ENCODE measurements at places on chromosomes 2 and 18.

GRCh38 chr18:21759836-21760235 is 19.2 kb downstream of the MIB1 start:
- no peak for DNase-seq

GRCh38 chr2:97740590-97741182 is 27.3 kb downstream of the ZAP70 start:
- no peak for DNase-seq

DNA sequence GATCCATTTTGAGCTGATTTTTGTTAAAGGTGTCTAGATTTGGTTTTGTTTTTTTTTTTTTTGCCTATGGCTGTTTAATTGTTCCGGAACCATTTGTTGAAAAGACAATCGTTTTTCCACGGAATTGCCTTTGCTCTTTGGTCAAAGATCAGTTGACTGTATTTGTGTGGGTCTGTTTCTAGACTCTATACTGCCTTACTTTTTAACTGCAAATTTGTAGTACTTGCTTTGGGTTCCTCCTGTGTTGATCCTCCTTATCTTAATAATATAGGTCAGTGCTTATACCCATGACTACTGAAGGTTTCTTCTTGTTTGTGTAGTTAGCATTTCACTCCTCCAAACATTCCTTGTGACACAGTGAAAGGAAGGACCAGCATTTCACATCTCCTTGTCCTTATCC is 30.4 kb downstream of the CERS6 start:
- DNase-seq, result no peak

- no peak for DNase-seq
Observed at GRCh38 chr2:65298089-65298488, 70.5 kb downstream of the ACTR2 start.

DNA sequence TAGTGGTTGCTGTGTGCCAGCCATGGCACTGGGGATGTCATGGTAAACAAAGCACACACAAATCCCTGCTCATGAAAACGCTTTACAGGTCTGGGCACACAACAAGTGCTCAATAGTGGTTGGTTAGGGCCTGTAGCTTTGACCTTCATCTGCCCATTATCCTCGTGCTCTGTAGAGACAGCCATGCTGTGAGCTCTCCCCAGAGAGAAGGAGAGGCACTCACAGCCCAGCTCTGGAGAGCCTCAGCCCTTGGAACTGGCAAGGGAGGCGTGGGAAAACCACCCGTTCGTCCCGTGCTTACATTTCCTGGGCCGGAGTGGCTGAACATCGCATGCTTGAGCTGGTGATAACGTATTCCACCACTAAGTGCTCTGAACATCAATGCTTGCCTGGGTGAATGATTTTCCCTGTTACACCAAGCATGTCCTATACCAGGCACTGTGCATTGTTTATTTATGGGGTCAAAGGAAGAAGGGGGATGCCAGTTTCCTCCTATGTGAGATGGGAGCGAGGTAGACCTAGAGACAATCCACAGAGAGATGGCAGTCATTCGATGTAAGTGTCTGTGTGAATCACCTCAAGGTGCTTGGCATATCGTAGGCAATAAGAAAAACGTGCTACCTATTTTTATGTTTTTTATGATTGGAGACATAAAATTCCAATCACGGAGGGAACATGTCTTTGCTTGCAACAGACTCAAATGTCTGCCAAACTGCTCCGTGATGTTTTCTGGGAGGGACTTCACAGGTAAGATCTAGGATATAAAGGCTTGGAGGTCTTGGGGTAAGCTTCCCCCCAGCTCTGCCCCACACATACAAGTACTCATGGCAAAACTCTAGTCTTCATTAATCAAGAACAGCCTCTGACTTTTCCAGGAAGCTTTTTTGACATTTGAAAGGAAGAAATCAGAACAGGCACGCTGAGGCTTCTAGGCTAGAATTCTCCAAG is 75.5 kb downstream of the DDX1 start:
- no peak for DNase-seq

- DNase-seq, result no peak
Observed at GRCh38 chr18:25686960-25687500, 335.1 kb upstream of the ZNF521 start.

- DNase-seq, result no peak
Observed at GRCh38 chr18:58653814-58654509, 17.3 kb upstream of the MALT1 start.

GRCh38 chr18:36284671-36285295 is 12.7 kb upstream of the FHOD3 start:
- no peak for DNase-seq

DNA sequence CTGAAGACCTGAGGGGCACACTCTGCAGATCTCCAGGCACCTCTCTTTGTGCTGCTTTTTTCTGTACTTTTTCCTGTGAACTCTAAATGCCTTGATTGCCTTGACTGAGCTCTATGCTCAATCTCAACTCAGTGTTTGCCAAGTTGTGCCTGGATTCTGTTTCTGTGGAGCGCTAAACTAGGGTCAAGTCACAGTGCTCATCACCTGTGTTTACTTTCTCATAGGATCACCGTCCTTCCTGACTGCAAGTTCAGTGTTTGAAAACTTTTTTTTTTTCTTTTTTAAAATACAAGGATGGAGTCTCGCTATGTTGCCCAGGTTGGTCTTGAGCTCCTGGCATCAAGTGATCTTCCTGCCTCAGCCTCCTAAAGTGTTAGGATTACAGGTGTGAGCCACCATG is 62.6 kb downstream of the AGPS start:
- no peak for DNase-seq

- no peak for DNase-seq
Observed at GRCh38 chr2:55751966-55752365, 58.3 kb upstream of the PNPT1 start.

DNA sequence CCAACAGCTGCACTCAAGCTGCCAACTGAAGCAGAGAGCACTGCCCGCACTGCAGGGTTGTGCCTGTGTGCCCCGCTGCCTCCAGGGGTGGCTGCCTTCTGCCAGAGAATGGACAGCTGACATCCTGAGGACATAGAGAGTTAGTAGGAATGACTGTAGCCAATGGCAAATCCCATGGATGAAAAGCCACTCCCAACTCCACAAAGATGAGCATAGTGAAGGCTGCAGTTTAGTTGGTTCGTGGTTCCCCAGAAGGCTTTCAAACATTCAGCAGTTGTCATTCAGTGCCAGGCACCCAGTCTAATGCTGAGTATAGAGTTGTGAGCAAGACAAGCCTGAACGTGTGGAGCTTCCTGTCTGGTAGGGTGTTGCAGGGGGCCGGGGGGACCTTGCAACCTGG is 30.3 kb downstream of the GYPC start:
- DNase-seq, result no peak

- DNase-seq, result no peak
Observed at GRCh38 chr2:237319086-237319820, 94.7 kb downstream of the COL6A3 start.

GRCh38 chr2:54945391-54946219 is 104.6 kb downstream of the RTN4 start:
- DNase-seq, result peak; percentile 71

GRCh38 chr2:231429901-231430300 is 34.4 kb downstream of the NCL start:
- no peak for DNase-seq

DNA sequence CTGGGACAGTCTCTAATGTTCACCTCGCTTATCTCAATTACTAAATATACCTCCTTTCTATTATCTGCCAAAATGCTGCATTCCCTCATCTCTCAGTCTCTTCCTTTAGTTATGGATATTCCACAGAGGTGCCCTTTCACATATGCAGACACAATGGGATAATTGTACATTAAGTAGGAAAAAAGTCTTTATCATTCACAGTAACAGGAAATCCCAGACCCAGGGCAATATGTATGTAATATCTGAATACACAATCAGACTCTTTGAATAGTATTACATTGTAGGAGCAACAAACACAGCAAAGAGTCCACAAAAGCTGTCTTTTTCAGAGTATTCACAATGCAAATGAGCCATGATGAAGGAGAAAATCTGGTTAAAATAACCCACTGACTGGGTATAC is 1399.0 kb upstream of the ZEB2 start:
- no peak for DNase-seq

DNA sequence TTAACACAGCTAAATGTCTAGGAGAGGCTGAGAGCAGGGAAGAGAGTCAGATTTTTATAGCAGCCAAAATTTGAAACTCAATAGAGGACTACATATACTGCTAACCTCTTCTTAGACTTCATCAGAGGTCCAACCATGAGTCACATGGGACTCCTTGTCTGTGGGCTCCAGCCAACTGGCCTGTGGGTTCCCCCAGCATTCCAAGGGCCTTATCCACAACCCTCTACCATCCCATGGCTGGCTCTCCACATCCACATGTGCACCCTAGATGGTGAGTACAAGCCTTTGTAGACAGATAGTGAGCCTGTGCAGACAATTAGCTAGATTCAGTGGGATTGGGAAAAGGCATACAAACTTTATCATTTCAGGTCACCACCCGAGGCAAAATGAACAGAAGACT is 901.9 kb upstream of the ZEB2 start:
- peak; percentile 2 for DNase-seq

DNA sequence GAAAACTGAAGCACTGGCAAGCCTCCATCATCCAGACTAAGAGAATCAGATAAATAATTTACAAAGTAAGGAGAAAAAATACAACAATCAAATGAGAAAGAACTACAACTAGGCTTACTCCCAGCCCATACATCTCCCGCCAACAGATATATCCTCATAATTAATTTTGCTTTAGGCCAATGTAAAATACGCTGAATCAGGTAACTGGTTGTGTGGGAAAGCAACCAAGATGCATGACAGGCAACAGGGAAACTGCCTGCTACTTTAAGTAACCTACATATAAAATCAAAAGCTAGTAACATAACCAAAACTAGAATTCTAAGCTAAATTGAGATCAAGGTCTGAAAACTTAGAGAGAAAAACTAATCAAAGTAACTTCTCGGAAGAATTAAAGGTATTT is 21.5 kb downstream of the PRPF40A start:
- DNase-seq, result no peak

- no peak for DNase-seq
Observed at GRCh38 chr2:232587512-232587911, 37.0 kb downstream of the EIF4E2 start.

GRCh38 chr2:3229221-3229620 is 148.4 kb downstream of the EIPR1 start:
- no peak for DNase-seq

DNA sequence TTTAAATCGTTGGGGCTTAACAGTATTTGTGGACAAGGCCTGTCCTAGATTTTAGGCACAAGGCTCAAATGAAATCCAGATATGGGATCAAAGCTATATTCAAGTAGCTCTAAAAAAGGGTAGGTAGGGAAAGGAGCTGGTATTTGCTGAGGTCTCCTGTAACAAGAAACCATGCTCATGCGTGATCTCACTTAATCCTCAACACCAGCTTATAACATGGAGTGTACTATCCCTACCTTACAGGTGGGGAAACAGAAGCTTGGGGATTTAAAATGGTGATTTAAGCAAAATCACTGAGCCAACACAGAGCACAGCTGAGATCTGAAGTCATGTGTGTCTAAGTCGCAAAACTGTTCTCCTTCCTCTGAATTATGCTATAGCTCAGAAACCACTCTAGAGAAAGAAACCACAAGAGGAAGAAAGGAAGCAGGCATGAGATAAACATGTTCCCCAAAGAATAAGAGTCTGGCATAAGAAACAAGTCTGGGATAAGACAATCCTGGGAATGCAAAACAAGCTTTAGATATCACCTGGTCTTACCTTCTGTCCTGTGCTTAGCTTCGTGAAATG is 43.1 kb downstream of the CYRIA start:
- no peak for DNase-seq

GRCh38 chr2:8907764-8908288 is 70.4 kb upstream of the KIDINS220 start:
- no peak for DNase-seq

DNA sequence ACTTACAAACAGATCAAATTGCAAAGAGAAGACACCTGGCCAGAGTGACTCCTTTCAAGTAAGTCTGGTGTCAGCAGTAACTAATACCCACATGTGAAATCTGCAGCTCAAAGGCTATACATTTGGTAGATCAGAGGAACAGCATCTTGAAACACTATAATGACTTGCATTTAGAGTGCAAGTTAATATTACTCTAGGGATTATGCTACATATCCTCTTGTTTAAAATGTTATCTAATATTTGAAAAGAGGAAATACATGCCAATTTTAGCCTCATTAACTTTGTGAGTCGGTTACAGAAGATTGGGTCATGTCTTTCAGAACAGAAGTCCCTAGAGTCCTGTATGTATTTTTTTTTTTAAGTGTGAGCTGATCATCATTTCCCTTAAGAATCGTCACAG is 15.2 kb downstream of the LANCL1 start:
- DNase-seq, result no peak

- no peak for DNase-seq
Observed at GRCh38 chr2:147688242-147688641, 156.6 kb upstream of the ACVR2A start.

DNA sequence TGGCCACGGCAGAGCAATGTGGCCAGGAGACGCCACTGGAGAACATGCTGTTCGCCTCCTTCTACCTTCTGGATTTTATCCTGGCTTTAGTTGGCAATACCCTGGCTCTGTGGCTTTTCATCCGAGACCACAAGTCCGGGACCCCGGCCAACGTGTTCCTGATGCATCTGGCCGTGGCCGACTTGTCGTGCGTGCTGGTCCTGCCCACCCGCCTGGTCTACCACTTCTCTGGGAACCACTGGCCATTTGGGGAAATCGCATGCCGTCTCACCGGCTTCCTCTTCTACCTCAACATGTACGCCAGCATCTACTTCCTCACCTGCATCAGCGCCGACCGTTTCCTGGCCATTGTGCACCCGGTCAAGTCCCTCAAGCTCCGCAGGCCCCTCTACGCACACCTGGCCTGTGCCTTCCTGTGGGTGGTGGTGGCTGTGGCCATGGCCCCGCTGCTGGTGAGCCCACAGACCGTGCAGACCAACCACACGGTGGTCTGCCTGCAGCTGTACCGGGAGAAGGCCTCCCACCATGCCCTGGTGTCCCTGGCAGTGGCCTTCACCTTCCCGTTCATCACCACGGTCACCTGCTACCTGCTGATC is 4.9 kb downstream of the GPR17 start:
- no peak for DNase-seq

GRCh38 chr18:45081566-45082181 is 401.0 kb downstream of the SETBP1 start:
- no peak for DNase-seq

GRCh38 chr2:231379266-231380215 is 16.0 kb upstream of the B3GNT7 start:
- DNase-seq, result no peak

DNA sequence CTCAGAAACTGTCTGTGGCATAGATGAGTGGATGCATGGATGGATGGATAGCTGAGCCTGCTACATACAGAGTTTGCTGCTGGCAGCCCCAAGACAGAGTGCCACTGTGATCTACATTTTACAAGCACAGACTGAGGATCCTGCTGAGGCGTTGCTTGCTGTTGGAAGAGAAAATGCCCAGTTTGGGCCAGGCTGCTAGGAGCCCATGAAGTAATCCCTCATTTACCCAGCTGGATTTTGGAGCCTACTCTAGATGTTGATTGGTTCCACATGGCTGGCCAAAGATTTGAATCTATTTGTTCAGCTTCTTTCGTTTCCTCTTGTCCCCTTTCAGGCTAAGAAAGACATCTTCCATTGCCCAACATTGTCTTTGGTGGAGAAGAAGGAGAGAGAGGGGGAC is 261.3 kb downstream of the CLIP4 start:
- no peak for DNase-seq
